HepG2 (cell line): ENCODE measurements at places on chromosomes 2 and 18. TPM values are rescaled to one million over a fixed set of nuclear protein-coding genes. Genes with fewer than 3 reads are reported as not detected.

BAZ2B gene
- 15.1 and 18.2 TPM in 2 replicates for total RNA-seq

MTA3 gene
- 48.8 and 57.6 TPM in 2 replicates for total RNA-seq

UPP2 gene
- total RNA-seq: 0.07 TPM in 1 of 2 replicates, not detected in the other

PID1 gene
- total RNA-seq: 0.18 TPM in 2 replicates

SMC6 gene
- total RNA-seq: 55.3 and 69.4 TPM in 2 replicates

CDK5R2 gene
- total RNA-seq: not detected in 2 replicates

TDRD15 gene
- 0.28 and 0.29 TPM in 2 replicates for total RNA-seq

PDCL3 gene
- total RNA-seq: 24.4 and 36.9 TPM in 2 replicates

RAMP1 gene
- 0.29 TPM in 1 of 2 replicates, not detected in the other for total RNA-seq

DNA sequence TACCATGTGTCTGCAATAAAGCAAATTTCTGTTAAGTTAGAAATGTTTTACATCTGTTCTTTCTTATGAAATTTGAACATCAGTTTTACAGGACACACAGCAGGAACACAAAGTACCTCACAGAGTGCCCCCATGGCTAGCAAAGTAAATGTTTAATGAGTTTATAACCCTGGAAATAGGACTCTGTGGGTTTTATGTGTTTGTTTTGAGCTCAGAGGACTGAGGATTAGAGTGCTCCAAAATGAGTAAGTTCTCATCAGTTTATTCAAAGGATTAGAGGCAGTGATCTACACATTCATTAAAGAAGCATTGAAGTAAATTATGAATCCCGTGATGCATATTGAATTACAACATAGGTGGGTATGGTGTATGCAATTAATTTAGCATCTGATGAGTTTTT lies 281.8 kb downstream of the GULP1 start:
- DNase-seq: no peak

DNA sequence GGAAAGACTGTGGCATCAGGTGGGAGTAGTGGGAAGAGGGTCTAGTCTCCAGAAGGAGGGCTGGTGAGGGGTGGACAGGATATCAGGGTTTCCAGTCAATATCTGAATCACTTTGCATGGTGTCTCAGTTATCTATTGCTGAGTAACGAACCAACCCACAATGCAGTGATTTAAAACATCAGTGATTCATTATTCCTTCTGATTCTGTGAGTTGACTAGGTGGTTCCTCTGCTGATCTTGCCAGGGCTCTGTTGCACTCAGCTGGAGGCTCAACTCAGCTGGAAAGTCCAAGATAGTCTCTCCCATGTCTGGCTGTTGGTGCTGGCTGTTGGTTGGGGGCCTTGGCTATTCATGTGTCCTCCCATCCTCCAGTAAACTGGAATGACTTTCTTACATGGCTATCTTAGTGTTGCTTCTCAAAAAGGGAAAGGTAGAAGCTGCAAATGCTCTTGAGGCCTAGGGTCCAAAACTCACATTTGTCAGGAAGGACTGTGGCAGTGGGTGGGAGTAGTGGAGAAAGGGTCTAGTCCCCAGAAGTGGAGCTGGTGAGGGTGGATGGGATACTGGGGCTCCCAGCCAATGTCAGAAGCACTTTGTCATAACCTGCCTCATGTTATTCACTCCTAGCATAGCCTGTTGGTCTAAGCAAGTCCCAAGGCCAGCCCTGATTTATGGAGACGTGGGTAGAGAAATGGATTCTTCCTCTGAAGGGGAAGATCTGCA lies 13.9 kb downstream of the IL1F10 start:
- no peak for DNase-seq

DNA sequence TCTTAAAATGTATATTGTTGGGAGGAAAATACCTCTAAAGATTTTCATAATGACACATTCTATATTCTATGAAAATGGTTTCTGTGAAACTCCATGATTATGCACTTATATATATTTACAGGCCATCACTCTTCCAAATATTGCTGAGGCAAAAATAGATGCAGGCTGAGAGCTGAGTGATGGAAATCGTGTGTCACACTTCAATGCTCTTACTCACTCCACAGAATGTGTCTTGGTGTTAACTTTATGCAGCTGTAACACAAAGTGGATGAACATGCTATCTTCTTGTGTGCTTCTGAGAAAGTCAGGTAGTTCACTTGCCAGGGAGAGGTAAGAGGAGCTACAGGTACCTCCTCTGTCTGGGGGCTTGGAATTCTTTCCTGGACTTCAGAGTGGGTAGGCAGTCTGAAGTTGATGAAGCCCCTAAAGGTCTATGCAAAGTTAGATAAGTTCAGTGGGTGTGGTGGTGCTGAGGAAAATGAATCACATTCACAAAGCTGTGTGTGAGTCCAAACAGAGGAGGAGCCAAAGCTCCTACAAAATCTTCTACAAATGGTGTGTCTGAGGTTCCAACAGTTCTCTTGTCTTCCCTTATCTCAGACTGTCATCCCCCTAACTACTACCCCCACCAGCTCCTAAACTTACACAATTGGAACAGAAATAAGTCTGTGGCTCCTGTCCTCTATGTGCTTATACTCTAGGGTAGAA lies 74.2 kb upstream of the ST6GAL2 start:
- no peak for DNase-seq

- DNase-seq: no peak
Observed at GRCh38 chr2:98759827-98760625, 29.1 kb upstream of the MGAT4A start.

DNA sequence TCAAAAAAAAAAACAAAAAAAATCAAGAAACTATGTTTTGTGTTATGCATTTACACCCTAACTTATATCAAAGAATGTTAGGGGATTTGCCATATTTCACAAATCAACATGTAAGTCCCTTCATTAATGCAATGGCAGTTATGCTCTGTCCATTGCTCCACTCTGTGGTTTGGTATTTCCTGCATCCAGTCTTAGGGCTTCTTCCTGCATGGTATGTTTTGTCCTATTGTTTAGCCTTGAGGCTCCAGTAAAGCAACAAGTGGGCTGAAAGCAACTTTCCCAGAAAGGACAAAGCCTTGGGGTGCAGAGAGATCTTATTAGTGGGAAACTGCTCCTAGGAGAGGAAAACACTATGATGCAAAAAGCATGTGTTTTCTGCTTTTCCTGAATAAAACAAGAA lies 474.1 kb downstream of the IRS1 start:
- no peak for DNase-seq

- DNase-seq: no peak
Observed at GRCh38 chr2:147630585-147630984, 214.2 kb upstream of the ACVR2A start.

GRCh38 chr2:75705921-75706320 lies 4.8 kb downstream of the GCFC2 start:
- DNase-seq: no peak

GRCh38 chr2:38500283-38500634 lies 102.5 kb downstream of the HNRNPLL start:
- DNase-seq: no peak

- DNase-seq: peak; percentile 13
Observed at GRCh38 chr2:168948621-168949212, 47.6 kb downstream of the G6PC2 start.

DNA sequence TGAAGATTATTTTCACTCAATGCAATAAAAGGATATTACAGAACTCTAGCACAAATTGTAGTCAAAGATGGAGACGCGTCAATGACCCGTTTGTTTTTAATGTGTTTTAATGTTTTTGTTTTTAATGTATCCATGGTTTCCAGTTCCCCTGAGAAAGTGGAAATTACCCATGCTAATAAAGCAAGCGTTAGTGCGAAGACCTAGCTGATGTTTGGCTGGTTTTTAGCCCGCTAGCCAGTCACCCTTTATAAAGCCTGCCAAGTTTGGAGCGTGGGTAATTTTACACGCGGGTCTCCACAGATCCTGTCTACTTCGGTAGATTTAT lies 430 bp upstream of the CHMP1B start:
- DNase-seq: no peak

DNA sequence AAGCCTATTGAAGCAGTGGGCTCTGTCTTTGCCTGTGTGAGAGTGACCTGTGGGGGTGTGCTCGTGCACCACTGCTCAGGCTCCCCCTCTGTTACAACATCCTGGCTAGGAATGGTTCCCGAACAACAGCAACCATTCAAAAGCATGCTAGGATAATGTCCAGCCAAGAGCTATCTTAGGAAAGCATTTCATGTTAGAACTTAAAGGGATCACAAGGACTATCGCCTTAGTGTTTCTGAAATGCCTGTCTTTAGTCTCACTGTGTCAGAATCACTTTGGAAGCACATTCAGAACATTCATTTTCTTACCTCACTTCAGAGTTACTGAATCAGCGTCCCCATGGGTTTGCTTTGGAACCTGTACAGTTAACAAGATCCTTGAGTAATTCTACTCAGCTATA lies 134.9 kb upstream of the DSEL start:
- no peak for DNase-seq

DNA sequence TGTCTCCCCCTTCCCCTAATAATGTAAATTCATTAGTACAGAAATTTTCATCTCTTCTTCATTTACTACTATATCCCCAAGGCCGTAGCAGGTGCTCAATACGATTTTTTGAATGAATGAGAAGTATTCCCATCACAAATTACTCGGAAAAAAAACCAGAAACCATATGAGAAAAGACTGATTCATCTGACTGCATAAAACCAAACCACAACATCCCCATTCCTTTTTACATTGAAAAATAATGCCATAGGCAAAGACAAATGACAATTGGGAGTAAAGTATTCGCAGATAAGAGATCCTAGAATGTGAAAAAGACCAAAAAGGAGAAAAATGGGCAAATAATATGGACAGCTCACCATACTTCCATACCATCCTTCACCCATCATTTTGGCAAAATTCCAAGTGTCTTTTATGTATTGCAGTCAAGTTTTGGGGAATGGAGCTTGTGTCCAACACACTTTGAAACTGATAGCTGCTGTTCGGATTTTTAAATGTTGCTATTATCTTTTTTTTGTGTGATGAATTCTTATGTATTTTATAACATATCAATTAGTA lies 1.5 kb downstream of the ZC3H8 start:
- no peak for DNase-seq
